Neural progenitor cell (in vitro differentiated cells): ENCODE measurements at places on chromosomes 4 and X. TPM values are rescaled to one million over a fixed set of nuclear protein-coding genes. Genes with fewer than 3 reads are reported as not detected.

DNA sequence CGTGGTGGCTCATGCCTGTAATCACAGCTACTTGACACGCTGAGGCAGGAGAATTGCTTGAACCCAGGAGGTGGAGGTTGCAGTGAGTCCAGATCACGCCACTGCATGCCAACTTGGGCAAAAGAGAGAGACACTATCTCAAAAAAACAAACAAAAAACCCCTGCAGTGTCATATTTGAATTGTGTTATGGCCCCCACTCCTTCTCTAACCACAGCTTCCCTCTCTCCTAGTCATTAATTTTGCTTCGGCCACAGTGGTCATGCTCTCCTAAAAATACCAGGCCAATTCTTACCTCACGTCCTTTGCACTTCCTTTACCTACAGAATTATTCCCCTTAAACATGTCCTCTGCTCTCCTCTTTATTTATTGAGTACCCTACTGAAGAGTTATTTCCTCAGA, 206.1 kb downstream of the PPP3CA start:
- no peak overlapping the region for H3K4me3 ChIP-seq
- peaks cover 15% of the 10 kb centered on the region for H3K4me1 ChIP-seq
- DNase-seq: no peak
- H3K27ac ChIP-seq: no peak overlapping the region
- H3K36me3 ChIP-seq: no peaks in the 10 kb centered on the region

GRCh38 chrX:25389266-25389665, 373.5 kb upstream of the ARX start:
- peaks cover 4% of the 10 kb centered on the region for H3K36me3 ChIP-seq
- H3K27me3 ChIP-seq: no peaks in the 10 kb centered on the region
- no peak for DNase-seq
- no peaks in the 10 kb centered on the region for H3K4me1 ChIP-seq

GRCh38 chr4:83440148-83440814, 15.3 kb downstream of the HELQ start:
- no peaks in the 10 kb centered on the region for H3K36me3 ChIP-seq
- no peak overlapping the region for H3K27ac ChIP-seq
- no peaks in the 10 kb centered on the region for H3K4me1 ChIP-seq
- no peaks in the 10 kb centered on the region for H3K27me3 ChIP-seq

DNA sequence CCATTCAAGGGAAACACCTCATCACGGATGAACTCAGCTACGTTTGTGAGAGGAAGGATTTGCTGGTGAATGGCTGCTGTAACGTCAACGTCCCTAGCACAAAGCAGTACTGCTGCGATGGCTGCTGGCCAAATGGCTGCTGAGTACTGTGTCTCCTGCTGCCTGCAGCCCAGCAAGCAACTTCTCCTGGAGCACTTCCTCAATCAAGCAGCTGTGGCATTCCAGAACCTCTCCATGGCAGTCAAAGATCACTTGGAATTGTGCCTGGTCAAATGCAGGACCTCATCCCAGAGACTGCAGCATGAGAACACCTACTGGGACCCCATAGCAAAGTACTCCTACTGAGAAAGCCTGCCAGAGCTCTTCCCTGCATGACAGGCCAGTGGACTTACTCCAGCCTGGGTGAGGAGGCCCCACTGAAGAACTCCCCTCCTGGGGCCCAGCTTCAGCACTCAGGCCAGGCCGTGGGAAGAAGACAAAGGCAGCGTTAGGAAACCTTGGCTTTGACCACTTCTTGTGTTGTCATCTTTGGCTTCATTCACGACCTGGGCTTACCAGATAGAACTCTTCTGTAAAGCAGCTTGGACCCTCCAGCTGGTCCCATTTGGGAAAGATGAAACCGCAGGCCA, 244.3 kb downstream of the RBMX2 start:
- H3K4me1 ChIP-seq: no peaks in the 10 kb centered on the region
- no peak overlapping the region for H3K27ac ChIP-seq
- DNase-seq: no peak
- H3K36me3 ChIP-seq: no peaks in the 10 kb centered on the region

ESX1 gene
- not detected in 2 replicates for total RNA-seq

DNA sequence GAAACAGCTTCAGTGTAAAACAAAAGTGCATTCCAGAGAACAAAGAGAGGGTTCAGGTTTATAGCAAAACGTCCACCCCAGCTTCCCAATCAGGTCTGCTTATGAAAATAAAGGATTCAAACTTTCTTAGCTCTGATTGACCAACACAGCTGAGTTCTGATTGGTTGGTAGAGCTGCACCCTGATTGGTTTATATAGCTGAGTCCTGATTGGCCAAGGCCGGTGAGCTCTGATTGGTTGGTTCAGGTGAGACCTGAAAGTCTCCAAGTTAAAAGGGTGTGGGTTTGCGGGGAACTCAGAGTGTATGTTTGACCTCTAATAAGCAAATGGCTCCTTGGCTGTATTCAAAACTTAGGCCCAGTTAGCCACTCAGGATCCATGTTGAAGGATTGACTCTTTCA, 20.9 kb downstream of the CLRN2 start:
- DNase-seq: no peak
- H3K4me3 ChIP-seq: no peak overlapping the region
- no peak overlapping the region for H3K27ac ChIP-seq
- H3K27me3 ChIP-seq: no peaks in the 10 kb centered on the region
- H3K36me3 ChIP-seq: no peaks in the 10 kb centered on the region

- H3K4me3 ChIP-seq: no peak overlapping the region
- no peaks in the 10 kb centered on the region for H3K4me1 ChIP-seq
- no peaks in the 10 kb centered on the region for H3K27me3 ChIP-seq
- H3K27ac ChIP-seq: no peak overlapping the region
- DNase-seq: no peak
- no peaks in the 10 kb centered on the region for H3K36me3 ChIP-seq
These were observed 129.2 kb upstream of the MSX1 start for GRCh38 chr4:4730249-4730648.

DNA sequence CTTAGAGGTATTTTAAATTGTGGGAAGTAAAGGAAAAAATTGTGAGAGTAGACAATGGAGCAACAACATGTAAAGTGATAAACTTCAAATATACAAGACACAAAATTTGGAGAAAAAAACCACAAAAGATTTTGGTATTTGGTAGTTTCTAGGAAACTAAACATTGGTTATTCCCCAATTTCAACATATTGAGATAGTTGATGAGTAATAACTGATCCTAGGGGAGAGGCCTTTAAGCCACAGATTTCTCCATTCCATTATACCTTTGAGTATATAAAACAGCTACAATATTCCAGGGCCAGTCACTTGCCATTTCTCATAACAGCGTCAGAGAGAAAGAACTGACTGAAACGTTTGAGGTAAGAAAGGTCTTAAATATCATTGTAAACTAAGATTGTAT, at the start of gene FDCSP:
FDCSP (plus strand) TSS at position 301 of the 400 bp plus-strand sequence. CDS start 5,071 bp downstream, outside the sequence.
- no peaks in the 10 kb centered on the region for H3K4me1 ChIP-seq
- H3K27me3 ChIP-seq: no peaks in the 10 kb centered on the region
- H3K27ac ChIP-seq: no peak within 1 kb of the TSS
- no peaks in the 10 kb centered on the region for H3K36me3 ChIP-seq
- H3K4me3 ChIP-seq: no peak within 1 kb of the TSS
- DNase-seq: no peak

SSX1 gene
- not detected in 2 replicates for total RNA-seq

- DNase-seq: peak; percentile 88
- no peak overlapping the region for H3K4me3 ChIP-seq
- H3K27ac ChIP-seq: peak overlapping the region; percentile 16
- peaks cover 8% of the 10 kb centered on the region for H3K27me3 ChIP-seq
- peaks cover 25% of the 10 kb centered on the region for H3K4me1 ChIP-seq
These were observed 52.2 kb downstream of the EFNB1 start for GRCh38 chrX:68880846-68881552.

- no peak overlapping the region for H3K4me3 ChIP-seq
- no peak overlapping the region for H3K27ac ChIP-seq
- no peaks in the 10 kb centered on the region for H3K36me3 ChIP-seq
- no peak for DNase-seq
- H3K4me1 ChIP-seq: no peaks in the 10 kb centered on the region
These were observed 18.3 kb downstream of the NOA1 start for GRCh38 chr4:56959100-56959499.

GRCh38 chrX:120456973-120457372, 12.1 kb downstream of the LAMP2 start:
- no peak overlapping the region for H3K4me3 ChIP-seq
- no peak for DNase-seq
- H3K36me3 ChIP-seq: no peaks in the 10 kb centered on the region
- no peak overlapping the region for H3K27ac ChIP-seq
- no peaks in the 10 kb centered on the region for H3K27me3 ChIP-seq

GRCh38 chr4:58214376-58214775, 1104.2 kb upstream of the IGFBP7 start:
- no peaks in the 10 kb centered on the region for H3K27me3 ChIP-seq
- H3K36me3 ChIP-seq: no peaks in the 10 kb centered on the region
- H3K4me1 ChIP-seq: peaks cover 2% of the 10 kb centered on the region
- no peak overlapping the region for H3K4me3 ChIP-seq
- no peak overlapping the region for H3K27ac ChIP-seq

TMEM144 gene
- 2.0 and 4.1 TPM in 2 replicates for total RNA-seq

- no peak for DNase-seq
- H3K4me3 ChIP-seq: no peak overlapping the region
- H3K36me3 ChIP-seq: no peaks in the 10 kb centered on the region
- no peak overlapping the region for H3K27ac ChIP-seq
- H3K27me3 ChIP-seq: no peaks in the 10 kb centered on the region
- no peaks in the 10 kb centered on the region for H3K4me1 ChIP-seq
These were observed 130.3 kb upstream of the PDLIM3 start for GRCh38 chr4:185665655-185666054.

GRCh38 chr4:94653095-94653649, 104.6 kb upstream of the BMPR1B start:
- H3K27ac ChIP-seq: no peak overlapping the region
- no peak for DNase-seq
- H3K4me3 ChIP-seq: no peak overlapping the region
- peaks cover 12% of the 10 kb centered on the region for H3K4me1 ChIP-seq
- no peaks in the 10 kb centered on the region for H3K36me3 ChIP-seq

DNA sequence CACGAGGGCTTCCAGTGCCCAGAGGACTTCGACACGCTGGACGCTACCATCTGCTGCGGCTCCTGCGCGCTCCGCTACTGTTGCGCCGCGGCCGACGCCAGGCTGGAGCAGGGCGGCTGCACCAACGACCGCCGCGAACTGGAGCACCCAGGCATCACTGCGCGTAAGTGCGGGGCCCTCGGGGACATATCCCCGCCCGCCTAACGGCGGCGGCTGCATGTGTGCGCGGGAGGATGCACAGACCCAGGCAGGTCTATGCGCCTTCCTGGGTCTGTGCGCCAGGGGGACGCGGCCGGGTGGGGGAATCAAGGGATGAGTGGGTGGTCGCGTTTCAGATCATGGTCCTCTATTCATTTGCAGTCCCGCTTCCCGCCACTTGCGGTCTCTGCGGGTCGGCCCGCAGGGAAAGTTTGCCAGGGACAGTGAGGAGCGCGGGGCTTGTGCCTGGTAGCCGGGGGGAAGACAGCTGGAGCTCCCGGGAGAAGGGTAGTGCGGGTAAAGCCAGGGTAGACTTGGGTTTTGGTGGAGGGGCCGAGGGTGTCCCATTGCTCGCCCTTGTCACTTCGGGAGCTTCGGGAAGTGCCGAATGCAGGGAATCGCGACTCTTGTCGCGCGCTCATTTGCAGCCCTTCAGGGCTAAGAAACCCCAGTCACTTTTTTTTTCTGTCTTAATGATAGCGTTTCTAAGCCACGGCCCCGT, 1.0 kb downstream of the SHISA3 start:
- no peaks in the 10 kb centered on the region for H3K36me3 ChIP-seq
- peak; percentile 77 for DNase-seq
- H3K4me3 ChIP-seq: peak overlapping the region; percentile 61

GAGE2A gene
- not detected in 2 replicates for total RNA-seq

- H3K36me3 ChIP-seq: no peaks in the 10 kb centered on the region
- no peaks in the 10 kb centered on the region for H3K27me3 ChIP-seq
- H3K4me3 ChIP-seq: no peak overlapping the region
- H3K27ac ChIP-seq: no peak overlapping the region
- peaks cover 8% of the 10 kb centered on the region for H3K4me1 ChIP-seq
These were observed 89.7 kb upstream of the KDR start for GRCh38 chr4:55215087-55215486.

- no peak for DNase-seq
- no peaks in the 10 kb centered on the region for H3K36me3 ChIP-seq
- no peaks in the 10 kb centered on the region for H3K27me3 ChIP-seq
- no peak overlapping the region for H3K27ac ChIP-seq
These were observed 292.5 kb downstream of the CAMK2D start for GRCh38 chr4:113469023-113469390.

ACE2 gene
- total RNA-seq: 0.15 and 0.17 TPM in 2 replicates

- no peaks in the 10 kb centered on the region for H3K27me3 ChIP-seq
- no peak overlapping the region for H3K4me3 ChIP-seq
- H3K27ac ChIP-seq: no peak overlapping the region
- H3K36me3 ChIP-seq: no peaks in the 10 kb centered on the region
- DNase-seq: no peak
- peaks cover 53% of the 10 kb centered on the region for H3K4me1 ChIP-seq
These were observed 288.4 kb downstream of the BCOR start for GRCh38 chrX:39809331-39809730.

GRCh38 chr4:53562409-53562808, 28.9 kb downstream of the LNX1 start:
- H3K27me3 ChIP-seq: no peaks in the 10 kb centered on the region
- H3K4me1 ChIP-seq: peaks cover 4% of the 10 kb centered on the region
- H3K4me3 ChIP-seq: no peak overlapping the region
- H3K27ac ChIP-seq: no peak overlapping the region
